CMK (cell line): ENCODE measurements at places on chromosomes 5 and 9.

GRCh38 chr5:59800347-59800893 is 93.1 kb downstream of the PDE4D start:
- no peak for DNase-seq

- DNase-seq: no peak
These were observed 914 bp upstream of the CD72 start for GRCh38 chr9:35618854-35619799.

DNA sequence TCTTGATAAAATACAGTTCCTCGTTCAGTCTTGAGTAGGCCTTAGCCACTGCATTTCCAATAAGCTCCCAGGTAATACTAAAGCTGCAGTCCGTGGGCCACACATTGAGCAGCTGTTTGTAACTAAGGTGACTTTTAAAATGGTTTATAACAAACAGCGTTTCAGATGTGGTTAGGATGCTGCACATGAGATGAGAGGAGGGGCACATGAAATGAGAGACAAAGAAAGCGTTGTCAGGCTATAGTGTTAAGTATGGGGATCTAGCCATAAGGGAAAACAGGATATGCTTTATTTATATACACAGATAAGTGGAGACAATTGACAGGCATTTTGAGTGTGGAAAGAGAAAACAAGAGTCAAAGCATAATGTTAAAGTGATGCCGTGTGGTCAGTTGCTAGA is 89.9 kb downstream of the PAM start:
- DNase-seq: no peak

- DNase-seq: no peak
These were observed 1070.0 kb downstream of the CDH12 start for GRCh38 chr5:21783074-21783679.

DNA sequence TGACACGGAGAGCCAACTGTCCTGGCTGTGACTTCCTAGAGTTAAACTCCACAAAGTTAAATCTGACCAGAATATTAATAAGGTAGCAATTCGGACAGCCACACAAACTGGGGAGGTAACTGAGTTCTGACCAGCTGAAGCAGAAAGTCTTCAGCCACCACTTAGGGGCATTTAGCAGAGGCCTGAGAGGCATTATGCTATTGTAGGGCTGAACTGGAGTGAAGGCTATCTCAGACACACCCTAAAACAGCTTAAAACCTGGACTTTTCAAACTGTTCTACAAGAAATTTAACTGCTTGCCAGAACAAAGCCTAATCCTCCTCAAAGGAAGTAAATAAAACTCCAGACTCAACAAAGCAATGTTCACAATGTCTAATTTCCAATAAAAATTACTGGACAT is 32.4 kb downstream of the RANBP6 start:
- no peak for DNase-seq

- no peak for DNase-seq
These were observed 205.6 kb downstream of the ZNF462 start for GRCh38 chr9:107068581-107068980.

GRCh38 chr9:93978551-93978950 is 23.4 kb upstream of the BARX1 start:
- DNase-seq: no peak

DNA sequence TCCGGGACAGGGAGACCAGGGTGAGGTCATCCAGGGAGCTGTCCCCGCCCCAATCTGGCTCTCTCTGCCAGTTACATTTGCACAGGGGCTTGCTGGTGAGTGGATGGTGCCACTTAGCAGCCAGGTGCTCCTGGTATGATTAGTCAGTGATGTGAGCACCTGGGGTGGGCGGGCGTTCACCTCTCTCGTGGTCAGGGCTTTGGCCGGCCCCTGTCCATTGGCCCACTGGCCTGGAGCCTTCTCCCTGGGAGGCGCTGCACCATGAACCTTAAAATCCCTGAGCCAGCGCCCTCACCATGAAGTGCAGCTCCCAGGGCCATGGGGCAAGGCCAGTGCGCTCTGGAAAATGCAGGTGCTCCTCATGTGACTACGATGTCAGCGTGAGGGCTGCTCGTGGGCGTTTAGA is 2.0 kb downstream of the NKD2 start:
- no peak for DNase-seq

DNA sequence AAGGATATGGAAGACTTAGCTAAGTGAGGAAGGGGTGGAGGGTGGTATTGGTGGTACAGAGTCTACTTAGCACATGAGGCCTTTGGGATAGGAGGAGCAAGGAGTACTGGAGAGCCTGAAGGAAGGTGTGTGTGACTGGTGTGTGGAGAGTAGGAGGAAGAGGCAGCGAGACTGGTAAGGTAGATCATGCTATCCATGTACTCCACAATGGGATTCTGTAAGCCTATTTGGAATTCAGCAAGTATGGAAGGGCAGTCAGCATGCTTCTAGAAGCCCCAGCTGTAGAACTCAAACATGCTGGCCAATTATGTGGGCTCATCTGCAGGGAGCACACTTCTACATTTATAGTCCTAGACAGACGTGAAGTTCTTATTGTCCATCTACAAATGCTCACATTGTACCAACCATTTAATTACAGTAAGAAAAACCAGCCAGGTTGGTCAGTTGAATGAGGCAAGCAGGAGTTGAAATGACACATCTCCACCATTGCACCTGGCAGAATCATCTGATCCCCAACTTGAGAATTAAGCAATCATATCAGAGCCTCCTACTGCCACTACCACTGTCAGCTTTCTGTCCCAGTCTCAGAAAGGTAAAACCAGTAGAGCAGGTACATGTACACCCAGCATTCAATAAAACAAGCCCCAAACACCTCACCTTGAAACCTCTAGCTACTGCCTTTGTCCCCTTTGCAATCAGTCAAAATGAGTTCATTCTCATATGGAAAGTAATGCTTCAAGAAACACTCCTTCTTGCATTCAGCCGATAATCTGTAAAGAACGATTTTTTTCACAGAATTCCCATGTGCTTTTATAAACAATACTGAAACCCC is 60.9 kb upstream of the GLRX start:
- DNase-seq: no peak

- DNase-seq: no peak
These were observed 926 bp downstream of the DNAJC25 start for GRCh38 chr9:111632060-111632459.

DNA sequence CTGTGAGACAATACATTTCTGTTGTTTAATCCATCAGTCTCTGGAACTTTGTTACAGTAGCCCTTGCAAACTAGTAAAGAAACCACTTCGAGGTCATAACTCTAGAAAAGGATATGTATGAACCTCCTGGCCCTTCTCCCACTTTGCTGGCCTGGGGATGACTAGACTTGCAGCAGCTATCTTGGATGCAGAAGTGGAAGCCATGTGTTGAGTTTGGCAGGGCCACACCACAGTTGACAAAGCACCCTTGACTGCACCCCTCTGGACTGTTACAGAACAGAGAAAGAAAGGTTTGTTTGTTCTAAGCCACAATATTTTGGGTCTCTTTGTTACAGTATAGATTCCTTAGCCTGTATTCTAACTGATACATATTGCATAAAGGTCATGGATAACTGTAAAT is 183.2 kb upstream of the TAS2R1 start:
- no peak for DNase-seq

DNA sequence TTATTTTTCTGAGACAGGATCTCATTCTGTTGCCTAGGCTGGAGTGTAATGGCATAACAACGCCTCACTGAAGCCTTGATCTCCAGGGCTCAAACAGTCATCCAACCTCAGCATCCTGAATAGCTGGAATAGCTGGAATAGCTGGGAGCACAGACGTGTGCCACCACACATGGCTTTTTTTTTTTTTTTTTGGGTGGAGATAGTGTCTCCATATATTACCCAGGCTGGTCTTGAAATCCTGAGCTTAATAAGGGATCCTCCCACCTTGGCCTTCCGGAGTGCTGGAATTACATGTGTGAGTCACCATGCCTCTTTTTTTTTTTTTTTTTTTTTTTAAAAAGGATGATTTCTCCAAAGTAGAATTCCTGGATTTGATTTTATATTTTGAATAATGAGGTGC is 60.7 kb downstream of the NSD1 start:
- DNase-seq: no peak

DNA sequence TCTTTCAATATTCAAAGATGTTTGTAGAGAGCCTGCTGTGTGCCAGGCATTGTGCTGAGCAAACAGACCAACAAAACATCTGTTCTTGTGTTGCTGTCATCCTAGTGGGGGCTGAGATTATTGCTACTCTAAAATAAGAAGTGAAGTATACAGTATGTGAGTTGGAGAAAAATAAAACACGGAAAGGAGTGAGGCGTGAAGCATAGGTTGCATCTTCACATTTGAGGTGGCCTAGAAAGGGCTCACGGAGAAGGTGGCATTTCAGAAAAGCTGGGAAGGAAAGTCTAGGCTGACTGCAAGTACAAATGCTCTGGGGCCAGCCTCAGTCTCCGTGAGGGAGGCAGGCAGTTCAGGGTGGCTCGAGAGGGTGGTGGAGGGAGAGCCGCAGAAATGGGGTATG is 80.3 kb downstream of the CSNK1A1 start:
- no peak for DNase-seq

- no peak for DNase-seq
These were observed 291.9 kb downstream of the DMAC1 start for GRCh38 chr9:7507566-7508270.

DNA sequence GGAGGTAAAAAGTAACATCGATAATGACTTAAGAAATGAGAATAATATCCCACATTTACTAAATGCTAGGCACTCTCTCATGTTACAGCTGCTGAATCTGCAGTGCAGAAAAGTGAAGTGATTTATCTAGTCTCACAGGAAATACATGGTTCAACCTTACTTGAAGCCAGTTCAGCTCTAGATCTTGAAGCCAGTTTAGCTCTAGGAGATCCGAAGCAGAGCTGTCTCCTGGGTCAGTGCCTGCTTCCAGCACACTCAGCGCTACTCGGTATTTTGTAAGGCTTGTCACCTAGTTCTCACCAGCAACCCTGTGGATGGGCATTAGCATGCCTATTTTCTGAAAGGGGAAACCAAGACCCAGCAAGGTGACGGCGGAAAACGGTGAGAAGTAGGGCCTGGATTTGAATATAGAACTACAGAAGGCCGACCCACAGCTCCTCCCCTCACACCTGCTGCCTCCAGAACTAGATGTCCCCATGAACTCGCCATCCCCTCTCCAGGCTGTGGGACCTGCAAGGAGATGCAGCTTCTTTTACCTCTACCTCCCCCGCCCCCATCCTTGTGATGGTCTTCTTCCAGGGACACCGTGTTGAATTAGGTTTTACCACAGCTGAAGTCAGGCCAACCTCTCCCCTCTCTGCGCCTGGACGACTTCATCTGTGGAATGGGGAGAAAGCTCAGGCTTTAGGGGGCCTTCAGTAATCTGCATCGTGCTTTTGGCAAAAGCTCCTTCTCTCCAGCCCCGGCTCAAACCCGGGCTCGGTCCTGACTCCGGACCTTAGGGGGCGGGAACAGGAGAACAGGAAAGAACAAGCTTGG is 4.4 kb upstream of the MSX2 start:
- DNase-seq: no peak

GRCh38 chr5:122463221-122463620 is 151.2 kb downstream of the SNCAIP start:
- DNase-seq: no peak

GRCh38 chr9:12618956-12619355 is 74.2 kb upstream of the TYRP1 start:
- no peak for DNase-seq

DNA sequence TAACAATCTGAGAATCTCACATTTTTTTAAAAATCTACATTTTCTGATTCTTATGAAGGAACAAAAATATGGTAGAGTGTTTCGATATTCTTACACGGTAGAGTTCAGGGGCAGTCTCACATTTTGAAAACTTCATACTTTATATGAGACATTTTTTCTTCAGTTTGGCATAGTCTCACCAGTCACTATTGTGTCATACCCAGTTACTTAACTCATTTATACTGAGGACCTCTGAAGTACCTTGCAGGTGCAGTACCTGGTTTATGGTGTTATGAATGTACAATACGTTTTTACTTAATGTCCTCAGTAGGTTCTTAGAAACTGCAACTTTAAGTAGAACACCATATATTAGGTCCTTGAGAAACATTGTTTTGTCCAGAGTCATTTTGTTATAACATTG is 196.6 kb downstream of the SGCD start:
- DNase-seq: no peak

DNA sequence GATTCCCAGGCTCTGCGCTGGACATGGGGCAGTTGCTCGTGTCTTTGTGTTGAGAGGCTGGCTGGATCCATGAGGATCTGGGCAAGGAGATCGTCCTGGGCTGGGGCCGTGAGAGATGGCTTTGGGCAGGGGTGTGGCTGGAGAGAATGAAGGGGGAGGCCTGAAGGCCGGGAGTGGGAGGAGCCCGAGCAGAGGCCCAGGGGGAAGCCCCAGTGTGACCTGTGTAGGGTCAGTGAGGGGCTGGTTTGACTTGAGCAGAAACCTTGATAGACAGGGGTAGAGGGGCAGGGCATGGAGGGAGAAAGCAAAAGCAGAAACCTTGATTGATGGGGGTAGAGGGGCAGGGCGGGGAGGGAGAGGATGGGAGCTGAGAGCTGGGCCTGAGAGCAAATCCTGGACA is 54.4 kb upstream of the ASS1 start:
- no peak for DNase-seq

- no peak for DNase-seq
These were observed 285.8 kb upstream of the MEF2C start for GRCh38 chr5:89168766-89169165.

GRCh38 chr9:87880116-87880515 is 2.6 kb upstream of the SPATA31E1 start:
- no peak for DNase-seq
